ENCODE measurements at places on chromosomes 13 and 19. TPM values are rescaled to one million over a fixed set of nuclear protein-coding genes. Genes with fewer than 3 reads are reported as not detected.

- peak overlapping the region; percentile 95 for H3K4me3 ChIP-seq
- no peak for DNase-seq
- H3K36me3 ChIP-seq = peaks cover 36% of the 10 kb centered on the region
- H3K27me3 ChIP-seq = no peaks in the 10 kb centered on the region
- H3K4me1 ChIP-seq = peaks cover 45% of the 10 kb centered on the region
- peak overlapping the region; percentile 96 for H3K27ac ChIP-seq
Measured at GRCh38 chr19:10333758-10334587, 644 bp upstream of the RAVER1 start.

- peaks cover 12% of the 10 kb centered on the region for H3K4me1 ChIP-seq
- H3K36me3 ChIP-seq = no peaks in the 10 kb centered on the region
- no peak overlapping the region for H3K27ac ChIP-seq
- H3K4me3 ChIP-seq = no peak overlapping the region
Measured at GRCh38 chr13:33207615-33207961, 78.0 kb downstream of the STARD13 start.

- H3K27me3 ChIP-seq = peaks cover 1% of the 10 kb centered on the region
- H3K36me3 ChIP-seq = peaks cover 51% of the 10 kb centered on the region
- peak within 1 kb of the TSS; percentile 98 for H3K27ac ChIP-seq
- H3K4me1 ChIP-seq = peaks cover 35% of the 10 kb centered on the region
- DNase-seq = peak; percentile 99
- H3K4me3 ChIP-seq = peak within 1 kb of the TSS; percentile 92
Measured at GRCh38 chr13:51452361-51453206, at the start of gene INTS6. Gene INTS6 (minus strand): TSS chr13:51453036. CDS start chr13:51452525, 511 bp downstream.

DNA sequence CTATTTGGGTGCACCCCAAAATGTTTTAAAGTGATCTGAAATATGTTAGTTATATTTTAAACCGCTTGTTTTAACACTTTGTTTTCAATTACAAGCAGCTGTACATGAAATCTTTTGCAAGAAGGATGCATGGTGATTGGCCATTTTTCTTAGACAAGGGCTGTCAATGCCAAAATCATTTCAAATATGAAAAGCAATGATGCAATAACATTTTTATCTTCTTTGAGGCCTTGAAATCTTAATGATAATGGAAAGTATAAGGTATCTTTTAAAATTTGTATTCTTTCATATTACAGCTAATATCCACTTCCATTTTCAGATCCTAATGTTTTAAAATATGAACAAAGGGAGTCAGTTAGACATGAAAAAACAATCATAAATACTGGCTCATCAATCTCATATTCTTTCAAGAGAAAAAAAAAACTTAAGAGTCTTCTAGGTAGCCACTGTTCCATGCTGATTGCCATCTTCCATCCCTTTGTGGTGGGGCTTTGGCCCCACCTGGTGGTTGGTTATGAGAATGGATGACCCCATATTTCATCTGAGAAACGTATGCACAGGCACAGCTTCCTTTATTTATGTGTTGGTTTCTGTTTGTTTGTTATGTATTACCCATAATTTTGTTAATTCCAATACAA, 330.3 kb upstream of the MIR17HG start:
- peak; percentile 41 for DNase-seq
- no peaks in the 10 kb centered on the region for H3K36me3 ChIP-seq
- no peak overlapping the region for H3K4me3 ChIP-seq
- H3K4me1 ChIP-seq = no peaks in the 10 kb centered on the region
- H3K27ac ChIP-seq = no peak overlapping the region
- no peaks in the 10 kb centered on the region for H3K27me3 ChIP-seq

- no peaks in the 10 kb centered on the region for H3K27me3 ChIP-seq
- no peak for DNase-seq
- H3K4me1 ChIP-seq = peaks cover 8% of the 10 kb centered on the region
- H3K36me3 ChIP-seq = no peaks in the 10 kb centered on the region
Measured at GRCh38 chr13:60139272-60139671, 24.5 kb downstream of the DIAPH3 start.

GRCh38 chr13:25881971-25882451, 169.8 kb downstream of the SHISA2 start:
- no peaks in the 10 kb centered on the region for H3K27me3 ChIP-seq
- H3K27ac ChIP-seq = no peak overlapping the region
- no peak for DNase-seq
- H3K4me3 ChIP-seq = no peak overlapping the region
- H3K36me3 ChIP-seq = no peaks in the 10 kb centered on the region
- peaks cover 32% of the 10 kb centered on the region for H3K4me1 ChIP-seq

Gene TUBB4A
- total RNA-seq = 11.2 TPM

Gene ATP4B
- not detected for total RNA-seq
